T1000 (cell line): ENCODE measurements at places on chromosomes 16 and 17.

DNA sequence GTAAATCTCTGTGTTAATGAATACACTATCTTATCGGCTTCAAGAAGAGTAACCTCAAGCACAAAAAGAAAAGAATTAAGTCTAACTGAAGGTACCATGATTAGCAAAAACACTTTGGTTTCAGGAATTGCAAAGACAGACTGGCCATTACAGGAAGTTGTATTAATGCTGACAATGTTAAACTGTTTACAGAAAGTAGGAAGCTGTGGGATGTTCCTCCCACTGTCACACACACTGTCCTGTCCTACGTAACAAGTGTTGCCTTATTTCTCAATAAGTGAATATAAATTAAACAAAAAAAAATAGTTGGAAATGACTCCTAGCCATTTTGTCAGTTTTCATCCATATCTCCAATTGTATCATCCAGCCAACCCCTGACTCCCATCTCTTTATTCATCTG is 8.6 kb downstream of the GNA13 start:
- no peak for DNase-seq

DNA sequence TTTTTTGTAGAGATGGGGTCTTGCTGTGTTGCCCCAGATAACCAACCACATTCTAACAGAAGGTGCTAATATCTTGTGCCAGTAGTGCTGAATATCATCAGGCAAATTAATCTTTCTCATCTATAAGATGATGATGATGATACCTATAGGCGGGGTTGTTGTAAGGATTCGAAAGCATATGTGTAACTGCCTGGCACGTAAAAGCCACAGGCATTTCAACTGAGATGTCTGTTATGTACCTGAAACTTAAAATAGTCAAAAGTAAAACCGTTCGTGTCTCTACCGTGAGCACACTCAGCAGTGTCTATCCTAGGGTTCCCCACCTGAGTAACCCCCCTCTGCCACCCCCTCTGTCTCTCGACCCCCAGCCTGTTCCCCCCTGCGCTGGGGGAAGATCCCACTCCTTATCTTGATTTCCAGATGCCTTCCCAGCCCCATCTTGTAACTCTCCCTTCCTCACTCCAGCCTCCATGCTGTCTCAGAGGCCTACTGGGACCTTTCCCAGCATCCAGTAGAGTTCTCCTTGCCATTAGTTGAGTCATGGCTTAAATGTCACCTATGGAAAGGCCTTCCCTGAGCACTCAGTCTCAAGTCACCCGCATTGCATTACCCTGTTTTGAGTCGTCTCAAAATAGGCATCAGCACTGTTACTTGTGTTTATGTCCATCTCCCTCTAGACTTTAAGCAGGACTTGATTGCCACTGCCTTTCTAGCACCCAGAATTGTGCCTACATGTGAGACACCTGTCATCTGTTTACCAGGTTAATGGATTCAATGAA is 34.1 kb downstream of the CDRT15 start:
- no peak for DNase-seq

- DNase-seq = no peak
Measured at GRCh38 chr16:1030473-1030901, 42.1 kb upstream of the SSTR5 start.

- DNase-seq = no peak
Measured at GRCh38 chr16:55735120-55735781, 79.5 kb downstream of the SLC6A2 start.

- DNase-seq = no peak
Measured at GRCh38 chr17:47204722-47205418, 4.3 kb upstream of the MYL4 start.

DNA sequence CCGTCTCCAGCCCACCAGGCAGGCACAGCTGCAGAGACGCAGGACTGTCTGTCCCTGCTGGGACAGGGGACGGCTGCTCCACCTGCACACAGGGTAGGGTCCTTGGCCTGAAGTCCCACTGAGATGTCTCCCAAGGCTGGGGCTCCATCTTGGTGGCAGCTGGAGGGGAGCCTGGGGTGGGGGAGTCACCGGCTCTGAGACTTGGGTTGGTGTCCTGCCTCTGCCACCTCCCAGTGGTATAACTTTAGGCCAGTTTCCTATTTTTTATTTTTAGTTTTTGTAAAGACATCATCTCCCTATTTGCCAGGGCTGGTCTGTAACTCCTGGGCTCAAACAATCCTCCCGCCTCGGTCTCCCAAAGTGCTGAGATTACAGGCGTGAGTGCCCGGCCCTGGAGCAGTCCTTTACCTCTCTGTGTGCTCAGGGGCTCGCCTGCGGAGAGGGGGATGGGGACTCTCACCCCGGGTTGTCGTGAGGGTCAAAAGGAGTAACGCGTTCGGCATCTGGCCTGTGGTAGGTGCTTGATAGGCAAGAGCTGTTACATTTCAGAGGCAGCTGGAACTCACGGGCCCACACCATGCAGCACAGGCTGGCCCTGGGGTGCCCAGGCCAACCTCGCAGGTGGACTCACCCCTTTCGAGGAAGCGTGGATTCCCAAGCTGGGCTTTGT is 46.6 kb upstream of the DOC2B start:
- no peak for DNase-seq

GRCh38 chr17:77708936-77709335 is 249.6 kb upstream of the TNRC6C start:
- DNase-seq = no peak
